ENCODE measurements at places on chromosomes 5 and 9.

DNA sequence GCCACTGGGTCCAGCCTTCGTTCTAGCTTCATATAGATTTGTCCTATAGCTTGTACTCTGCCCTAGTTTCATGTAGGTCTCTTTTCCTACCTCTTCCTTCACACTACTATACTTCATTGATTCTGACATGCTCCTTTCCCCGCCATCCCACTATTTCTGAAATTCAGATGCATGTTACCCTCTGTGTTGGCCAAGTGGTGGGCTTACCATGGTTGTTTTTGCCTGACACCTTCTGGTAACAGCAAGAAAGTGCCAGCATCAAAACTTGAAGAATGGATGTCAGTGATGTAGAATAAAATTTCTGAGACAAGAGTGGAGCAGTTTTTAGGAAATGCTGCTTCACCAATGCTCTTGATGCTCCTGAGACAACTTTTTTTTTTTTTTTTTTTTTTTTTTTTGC lies 19.5 kb upstream of the SERINC5 start:
- no peak for DNase-seq

- DNase-seq = no peak
Measured at GRCh38 chr9:504921-505740, 290.5 kb downstream of the DOCK8 start.

- DNase-seq = no peak
Measured at GRCh38 chr9:4495537-4495936, 5.3 kb downstream of the SLC1A1 start.

DNA sequence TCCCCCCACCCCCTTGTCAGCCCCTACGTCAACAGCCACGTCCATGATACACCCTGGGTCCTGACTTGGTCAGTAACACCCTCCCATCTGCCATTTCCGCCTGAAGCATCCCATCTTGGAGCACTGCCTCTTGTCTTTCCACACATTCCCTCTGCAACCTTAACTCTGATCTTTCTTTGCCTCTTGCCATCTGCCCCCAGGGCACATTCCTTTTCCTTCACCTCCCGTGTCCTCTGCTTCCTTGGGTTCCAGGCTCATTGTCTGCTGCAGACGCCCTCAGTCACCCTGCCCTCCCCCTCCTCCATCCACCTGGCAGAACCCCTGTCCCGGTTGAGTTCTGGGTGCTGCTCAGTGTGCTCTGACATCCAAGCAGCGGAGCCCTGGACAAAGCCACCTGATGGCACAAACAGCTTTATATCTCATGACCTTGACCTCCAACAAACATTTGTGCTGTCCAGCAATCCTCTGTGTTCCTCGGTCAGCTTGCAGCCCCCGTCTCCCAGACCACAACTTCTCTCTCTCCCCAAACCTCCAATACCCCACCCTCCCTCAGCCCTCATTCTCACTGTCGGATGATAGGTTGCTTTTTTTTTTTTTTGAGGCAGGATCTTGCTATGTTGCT lies 97.7 kb upstream of the IER5L start:
- no peak for DNase-seq

DNA sequence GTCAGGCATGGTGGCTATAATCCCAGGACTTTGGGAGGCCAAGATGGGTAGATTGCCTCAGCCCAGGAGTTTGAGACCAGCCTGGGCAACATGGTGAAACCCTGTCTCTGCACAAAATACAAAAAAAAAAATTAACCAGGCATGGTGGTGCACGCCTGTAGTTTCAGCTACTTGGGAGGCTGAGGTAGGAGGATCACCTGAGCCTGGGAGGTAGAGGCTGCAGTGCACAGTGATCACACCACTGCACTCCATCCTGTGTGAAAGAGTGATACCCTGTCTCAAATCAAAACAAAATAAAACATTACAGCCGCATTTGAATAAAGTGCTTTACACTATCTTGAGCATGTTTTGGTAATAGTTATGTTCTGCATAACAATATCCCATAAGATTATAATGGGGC lies 74.0 kb downstream of the IQGAP2 start:
- DNase-seq = no peak
